Aorta (tissue), 5 donors: ENCODE measurements at places on chromosomes 16 and 17. TPM values are rescaled to one million over a fixed set of nuclear protein-coding genes. Genes with fewer than 3 reads are reported as not detected.

GRCh38 chr17:31458829-31459228, 67.4 kb downstream of the RAB11FIP4 start:
- H3K36me3 ChIP-seq, result no peaks in the 10 kb centered on the region
- no peak overlapping the region for H3K4me3 ChIP-seq
- no peak for DNase-seq
- H3K4me1 ChIP-seq, result no peaks in the 10 kb centered on the region

- DNase-seq, result no peak
- no peaks in the 10 kb centered on the region for H3K36me3 ChIP-seq
- H3K4me3 ChIP-seq, result no peak overlapping the region
- H3K27ac ChIP-seq, result no peak overlapping the region
- no peaks in the 10 kb centered on the region for H3K27me3 ChIP-seq
Observed at GRCh38 chr17:72723711-72724110, 368.8 kb downstream of the SLC39A11 start.

CES4A gene
- polyA plus RNA-seq, result 22.7 TPM

ASGR1 gene
- polyA plus RNA-seq, result 5.4 TPM

DNA sequence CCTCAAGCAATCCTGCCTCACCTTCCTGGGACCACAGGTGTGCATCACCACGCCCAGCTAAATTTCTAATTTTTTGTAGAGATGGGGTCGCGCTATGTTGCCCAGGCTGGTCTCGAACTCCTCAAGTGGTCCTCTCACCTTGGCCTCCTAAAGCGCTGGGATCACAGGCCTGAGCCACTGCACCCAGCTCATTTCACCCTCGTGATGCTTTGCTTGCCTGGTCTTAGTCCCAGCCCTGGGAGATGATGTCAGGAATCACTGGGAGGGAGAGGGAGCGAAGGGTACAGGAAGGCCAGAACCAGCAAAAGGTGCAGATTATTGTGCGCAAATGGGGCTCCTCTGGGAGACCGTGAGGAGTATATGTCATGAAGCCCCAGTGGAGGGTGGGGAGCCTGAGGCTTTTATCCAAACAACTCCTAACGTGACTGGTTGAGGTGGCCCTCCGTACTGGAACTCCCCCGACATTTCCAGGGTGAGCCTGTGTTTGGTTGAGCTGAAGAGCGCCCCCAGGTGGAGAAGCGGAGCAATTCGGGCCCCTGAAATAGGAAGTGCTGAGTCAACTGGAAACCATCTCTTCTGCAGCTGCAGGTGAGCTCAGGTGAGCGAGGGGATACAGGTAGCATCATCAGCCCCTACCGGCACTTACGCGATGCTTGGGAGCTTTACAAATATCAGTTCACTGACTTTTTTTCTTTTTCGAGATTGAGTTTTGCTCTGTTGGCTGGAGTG, 41.2 kb upstream of the HAPSTR1 start:
- H3K27me3 ChIP-seq, result no peaks in the 10 kb centered on the region
- no peaks in the 10 kb centered on the region for H3K4me1 ChIP-seq
- H3K4me3 ChIP-seq, result no peak overlapping the region
- no peak for DNase-seq
